ENCODE measurements at places on chromosomes 7 and 10.

DNA sequence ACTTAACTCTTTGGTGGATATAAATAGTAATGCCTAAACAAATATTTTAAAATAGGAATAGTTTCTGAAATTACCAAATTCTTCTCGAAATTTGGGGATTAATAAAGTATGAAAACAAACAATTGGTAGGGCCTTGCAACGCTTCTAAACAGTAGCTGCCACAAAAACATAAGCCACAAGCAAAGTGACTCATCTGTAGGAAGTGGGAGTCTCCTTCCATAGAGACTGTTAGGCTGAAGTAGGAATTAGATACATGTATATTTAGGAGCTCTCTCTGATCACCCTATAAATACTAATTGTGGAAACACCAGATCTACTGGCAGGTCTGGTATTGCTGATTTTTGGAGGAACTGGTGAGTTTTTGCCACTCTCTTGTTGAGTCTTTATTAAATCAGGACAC, 5.7 kb upstream of the LMOD2 start:
- no peak for DNase-seq

GRCh38 chr7:107009846-107010203, 34.7 kb upstream of the PRKAR2B start:
- DNase-seq: no peak

DNA sequence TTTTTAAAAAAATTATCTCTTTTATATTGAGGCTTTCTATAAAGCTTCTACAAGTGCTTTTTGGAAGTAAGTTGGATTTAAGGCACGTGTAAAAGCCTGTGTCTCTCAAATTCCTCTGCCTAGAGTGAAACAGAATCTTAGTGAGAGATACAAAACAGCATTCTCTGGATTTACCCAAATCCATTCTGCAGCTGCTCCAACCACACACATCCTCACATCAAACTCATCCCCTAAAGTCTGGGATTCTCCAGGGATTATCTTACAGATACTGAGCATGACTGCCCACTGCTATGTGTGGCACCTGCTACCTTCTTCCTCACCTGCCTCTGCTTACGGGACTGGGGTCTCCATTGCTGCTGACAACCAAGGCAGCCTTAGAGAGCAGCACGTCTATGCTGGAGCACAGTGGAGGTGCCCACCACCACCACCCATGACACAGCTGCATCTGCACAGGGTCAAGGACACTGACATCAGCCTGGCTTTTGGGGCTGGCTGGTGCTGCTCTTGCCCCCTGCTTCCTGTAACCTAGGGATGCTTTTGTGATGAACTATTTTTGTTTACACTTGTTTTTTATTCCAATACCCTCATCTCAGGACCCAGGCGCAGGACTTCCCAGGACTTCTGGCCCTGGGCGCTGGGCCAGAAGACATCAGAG, 139.2 kb upstream of the NAMPT start:
- no peak for DNase-seq

- no peak for DNase-seq
Observed at GRCh38 chr10:30556189-30556588, 73.4 kb downstream of the LYZL2 start.

DNA sequence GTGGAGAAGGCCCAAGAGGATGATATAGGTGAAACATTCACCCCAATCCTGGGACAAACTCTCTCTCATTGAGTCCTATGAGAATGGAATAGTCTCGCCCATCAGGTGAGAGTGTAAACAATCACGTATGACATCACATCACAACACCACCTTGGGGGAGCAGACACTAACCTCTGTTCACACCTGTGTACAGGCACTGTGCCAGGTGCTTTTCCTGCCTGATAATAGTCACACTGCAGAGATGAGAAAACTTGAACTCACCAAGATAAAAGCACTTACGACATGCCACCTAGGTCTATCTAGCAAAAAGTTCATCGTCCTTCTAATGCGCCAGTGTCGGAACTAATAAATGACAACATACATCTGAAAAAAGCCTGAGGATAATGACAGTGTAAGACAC, 187.8 kb downstream of the FAM107B start:
- DNase-seq: no peak

DNA sequence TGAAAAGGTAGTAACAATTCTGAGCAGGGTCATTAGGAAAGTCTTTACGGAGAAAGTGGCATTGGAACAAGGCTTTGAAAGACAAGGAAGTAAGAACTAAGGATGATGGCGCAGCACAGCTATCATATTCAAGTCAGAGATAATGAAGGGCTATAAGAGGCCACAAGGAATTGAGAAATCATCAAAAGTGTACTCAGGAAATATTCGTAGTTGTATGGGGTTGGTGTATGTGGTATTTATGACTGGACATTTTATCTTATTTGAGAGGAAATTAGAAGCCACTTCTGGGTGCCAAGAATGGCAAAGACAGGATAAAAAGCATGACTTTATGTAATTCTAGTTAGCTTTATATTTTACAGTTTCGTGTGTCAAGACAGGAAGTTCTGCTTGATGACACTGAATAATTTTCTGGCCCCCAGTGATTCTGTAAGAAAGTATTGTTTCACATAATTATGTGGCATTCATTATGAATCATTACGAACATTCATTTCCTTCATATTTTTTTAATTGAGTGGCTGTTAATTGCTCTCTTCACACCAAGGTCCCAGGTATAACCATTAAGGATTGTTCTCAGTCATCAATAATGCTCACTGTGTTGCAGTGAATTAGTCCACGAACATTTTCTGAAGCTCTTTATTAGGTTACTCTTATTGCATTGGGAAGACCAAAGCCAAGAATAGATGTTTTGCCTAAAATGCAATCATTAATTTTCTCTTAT, 244.3 kb downstream of the PHF14 start:
- no peak for DNase-seq

- DNase-seq: no peak
Observed at GRCh38 chr10:74593470-74593869, 232.9 kb upstream of the KAT6B start.

DNA sequence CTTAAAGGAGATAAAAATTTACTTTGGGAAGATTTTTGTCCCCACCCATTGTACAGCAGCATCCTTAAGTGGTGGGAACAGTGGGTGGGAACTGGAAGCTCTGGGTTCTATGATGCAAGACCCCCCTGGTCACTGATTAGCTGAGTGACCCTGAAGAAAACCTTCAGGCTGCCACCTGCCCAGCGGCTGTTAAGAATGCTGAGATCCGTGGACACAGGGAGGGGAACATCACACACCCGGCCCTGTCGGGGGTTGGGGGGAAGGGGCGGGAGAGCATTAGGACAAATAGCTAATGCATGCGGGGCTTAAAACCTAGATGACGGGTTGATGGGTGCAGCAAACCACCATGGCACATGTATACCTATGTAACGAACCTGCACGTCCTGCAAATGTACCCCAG, 14.5 kb downstream of the CARD11 start:
- DNase-seq: no peak

- DNase-seq: peak; percentile 66
Observed at GRCh38 chr7:45687185-45687560, 113.0 kb downstream of the ADCY1 start.

DNA sequence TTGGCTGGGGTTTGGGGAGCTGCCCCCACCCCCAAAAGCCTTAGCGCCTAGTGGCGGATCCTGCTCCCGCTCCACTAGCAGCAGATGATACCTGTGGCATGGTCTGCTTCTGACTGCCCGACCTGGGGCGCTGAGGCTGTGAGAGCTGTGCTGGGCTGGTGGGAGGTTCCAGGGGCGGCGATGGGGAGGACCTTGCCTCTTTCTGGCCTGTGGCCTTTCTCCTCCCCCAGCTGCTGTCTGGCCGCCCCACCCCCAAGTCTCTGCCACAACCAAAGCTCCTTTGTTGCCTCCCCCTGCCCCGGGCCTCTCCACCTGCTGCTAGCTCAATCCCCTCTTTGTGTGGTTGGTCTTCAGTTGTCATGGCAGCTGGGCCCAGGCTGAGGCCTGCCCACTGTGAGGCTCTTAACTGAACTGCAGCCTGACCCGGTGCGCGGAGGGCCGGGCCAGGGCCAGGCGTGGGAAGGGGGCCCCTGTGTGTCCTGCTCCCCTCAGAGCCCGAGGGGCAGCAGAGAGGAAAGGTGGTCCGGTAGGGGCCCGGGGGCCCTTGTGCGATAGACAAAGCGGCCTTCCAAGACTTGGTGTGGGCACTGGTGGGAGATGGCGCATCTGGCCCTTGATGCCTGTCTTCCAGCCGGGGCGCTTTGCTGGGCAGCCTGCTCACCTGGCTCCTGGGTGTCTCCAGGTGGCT, 4.7 kb downstream of the ZNF775 start:
- DNase-seq: no peak

DNA sequence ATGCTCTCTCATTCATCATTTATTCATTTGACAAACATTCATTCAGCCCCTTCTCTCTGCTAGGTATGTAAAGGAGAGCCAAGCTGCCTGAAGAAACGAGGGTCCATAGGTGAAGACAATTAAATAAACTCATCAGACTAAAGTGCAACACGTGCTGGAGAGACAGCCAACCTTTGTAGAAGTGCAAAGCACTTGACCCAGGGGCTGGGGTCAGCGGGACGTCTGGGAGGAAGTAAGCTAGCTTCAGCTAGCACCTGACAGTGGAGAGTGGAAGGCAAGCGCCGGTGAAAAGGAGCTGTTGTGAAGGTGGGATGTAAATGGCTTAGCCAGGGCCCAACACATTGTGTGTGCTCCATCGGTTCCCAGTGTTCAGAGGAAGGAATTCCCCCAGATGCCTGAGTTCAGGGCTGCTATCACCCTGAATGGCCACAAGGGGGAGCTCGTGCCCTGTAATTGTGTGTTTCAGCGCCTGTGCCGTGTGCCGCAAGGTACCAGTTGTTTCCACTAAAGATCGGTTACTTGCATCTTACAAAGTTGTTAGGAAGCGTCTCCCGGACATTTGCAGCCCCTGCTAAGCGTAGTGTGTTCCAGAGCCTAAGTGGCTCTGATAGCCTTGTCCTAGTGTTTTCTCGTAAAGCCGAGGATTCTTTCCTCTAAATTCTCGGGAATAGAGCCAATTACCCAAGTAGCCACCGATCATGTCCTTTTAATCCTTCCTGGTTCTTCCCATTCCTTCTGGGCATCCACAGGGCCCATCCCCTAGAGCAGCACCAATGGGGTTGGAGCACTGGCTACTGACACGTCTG, 30.6 kb downstream of the TLX1 start:
- DNase-seq: peak; percentile 93

DNA sequence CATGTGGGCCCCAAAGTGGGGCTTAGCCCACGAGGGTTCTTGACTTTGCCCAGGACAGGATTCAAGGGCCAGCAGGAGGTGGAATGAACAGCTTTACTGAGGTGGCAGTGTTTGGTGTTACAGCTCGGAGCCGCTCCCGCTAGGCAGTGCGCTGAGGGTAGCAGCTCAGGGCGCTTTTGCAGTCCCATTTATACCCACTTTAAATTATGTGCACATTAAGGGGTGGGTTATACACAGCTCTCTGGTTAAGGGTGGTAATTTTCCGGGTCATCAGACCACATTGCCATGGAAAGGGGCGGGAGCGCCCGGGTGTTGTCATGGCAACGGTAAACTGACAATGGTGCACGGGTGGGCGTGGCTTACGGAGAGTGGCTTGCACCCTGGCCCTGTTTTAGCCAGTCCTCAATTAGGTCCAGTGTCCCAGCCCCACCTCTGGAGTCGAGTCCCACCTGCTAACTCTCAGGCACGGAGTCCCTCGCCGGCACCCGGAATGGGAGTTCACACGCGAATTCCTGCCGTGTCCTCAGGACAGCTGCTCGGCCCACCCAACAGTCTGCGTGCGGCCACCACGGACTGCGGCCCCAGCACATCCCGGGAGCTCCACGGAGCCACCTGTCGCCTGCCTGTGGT, 58.2 kb upstream of the PDGFA start:
- DNase-seq: no peak

GRCh38 chr10:80459047-80459865, 5.1 kb downstream of the TSPAN14 start:
- no peak for DNase-seq

GRCh38 chr7:18511351-18512140, 16.0 kb downstream of the HDAC9 start:
- DNase-seq: no peak

- DNase-seq: no peak
Observed at GRCh38 chr7:94414481-94414880, 19.8 kb downstream of the COL1A2 start.

- DNase-seq: no peak
Observed at GRCh38 chr10:19652750-19653149, 163.5 kb upstream of the PLXDC2 start.

DNA sequence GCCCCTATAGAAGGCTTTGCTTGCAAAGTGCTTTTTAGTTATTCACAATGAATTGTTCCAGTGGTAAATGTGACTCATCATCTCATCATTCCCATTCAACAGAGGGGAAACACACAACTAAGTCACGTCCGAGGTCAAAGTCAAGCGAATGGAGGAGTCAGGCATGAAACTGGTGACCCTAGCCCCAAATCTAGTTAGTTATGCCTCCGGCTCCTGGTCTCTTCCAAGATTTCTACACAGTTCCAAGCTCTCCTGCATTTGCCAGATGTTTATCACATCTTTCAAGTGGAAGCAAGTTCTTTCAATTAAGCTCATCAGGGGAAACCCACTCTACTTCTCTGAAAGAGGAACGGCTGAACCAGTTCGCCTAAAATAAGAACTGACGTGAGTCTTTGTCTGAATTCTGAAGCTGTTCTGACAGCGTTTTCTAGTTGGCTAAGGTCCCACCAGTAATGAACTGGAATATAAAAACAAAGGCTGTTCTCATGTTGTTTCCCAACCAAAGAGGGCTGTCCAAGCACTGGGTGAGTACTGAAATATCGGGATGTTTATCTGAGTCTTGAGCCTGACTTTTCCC, 140.9 kb upstream of the NRBF2 start:
- no peak for DNase-seq

DNA sequence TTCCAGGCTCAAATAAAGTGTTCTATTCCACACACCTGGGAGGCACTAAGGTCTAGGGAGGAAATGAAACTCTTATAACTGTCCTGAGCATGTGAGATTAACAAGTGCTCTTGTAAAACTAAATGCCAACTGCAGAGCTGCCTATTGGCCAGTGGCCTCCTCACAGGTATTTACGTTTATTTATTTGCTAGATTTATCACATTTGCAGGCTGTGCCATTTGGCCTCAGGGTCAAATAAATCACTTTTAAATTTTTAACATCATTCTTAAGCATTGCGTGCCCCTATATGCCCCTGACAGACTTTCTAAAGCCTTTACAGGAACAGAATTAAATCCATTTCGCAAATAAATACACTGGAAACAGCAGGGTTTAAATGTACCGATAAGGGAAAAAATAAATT, 381.8 kb upstream of the NFE2L3 start:
- DNase-seq: no peak

- DNase-seq: no peak
Observed at GRCh38 chr7:44973610-44974401, 5.0 kb downstream of the MYO1G start.

GRCh38 chr10:60281792-60282353, 107.8 kb downstream of the ANK3 start:
- DNase-seq: no peak
